ENCODE measurements at places on chromosomes 6 and 20.
A peak's percentile ranks its signal among the peaks of the same experiment; 100 is the strongest.

DNA sequence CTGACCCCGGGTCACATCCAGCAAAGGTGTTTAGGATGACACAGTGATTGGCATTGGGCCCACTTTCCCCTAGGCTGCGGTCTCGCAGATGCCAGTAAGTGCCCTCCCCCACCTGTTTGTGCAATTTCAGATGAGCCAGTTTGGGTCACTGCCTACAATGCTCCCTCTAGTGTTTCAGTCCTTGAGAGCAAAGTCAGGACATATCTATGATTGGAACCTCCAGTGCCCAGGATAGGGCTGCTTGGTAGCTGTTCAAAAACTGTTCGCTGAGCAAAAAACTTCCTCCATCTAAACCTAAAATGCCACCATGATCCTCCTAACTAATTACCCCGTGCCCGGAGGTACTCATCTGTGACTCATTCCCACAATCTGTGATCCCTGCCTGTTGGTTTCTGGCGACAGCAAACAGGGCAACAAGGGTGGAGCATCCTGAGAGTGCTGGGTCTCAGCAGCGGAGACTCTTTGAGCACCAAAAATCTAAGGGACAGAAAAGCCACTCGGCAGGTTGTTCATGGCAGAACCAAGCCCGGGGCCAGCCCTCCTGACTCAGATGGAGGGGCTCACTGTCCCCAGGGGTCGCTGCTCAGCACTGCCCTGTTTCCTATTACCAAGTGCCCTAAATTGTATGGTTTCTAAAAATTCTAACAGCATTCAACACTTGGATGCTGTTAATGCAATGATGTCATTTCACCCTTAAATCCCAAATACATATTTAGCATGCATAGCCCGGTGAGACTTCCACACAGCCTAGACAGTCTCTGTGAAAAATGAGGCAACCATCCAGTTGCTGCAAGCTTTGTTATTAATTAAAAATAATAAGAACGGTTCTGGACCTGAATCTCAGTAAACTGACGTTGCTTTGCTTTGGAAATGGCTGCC lies 5.0 kb downstream of the VSX1 start:
- peaks cover 73% of the 10 kb centered on the region for H3K27me3 ChIP-seq
- H3K4me1 ChIP-seq, result no peaks in the 10 kb centered on the region
- DNase-seq, result peak; percentile 1
- H3K36me3 ChIP-seq, result no peaks in the 10 kb centered on the region
- H3K4me3 ChIP-seq, result no peak overlapping the region
- H3K27ac ChIP-seq, result no peak overlapping the region

GRCh38 chr20:12207875-12208274 lies 290.2 kb downstream of the BTBD3 start:
- no peak overlapping the region for H3K27ac ChIP-seq
- H3K27me3 ChIP-seq, result no peaks in the 10 kb centered on the region
- H3K4me1 ChIP-seq, result no peaks in the 10 kb centered on the region
- no peak overlapping the region for H3K4me3 ChIP-seq
- H3K36me3 ChIP-seq, result no peaks in the 10 kb centered on the region
- peak; percentile 41 for DNase-seq

- H3K4me1 ChIP-seq, result peaks cover 8% of the 10 kb centered on the region
- DNase-seq, result no peak
- H3K4me3 ChIP-seq, result peak overlapping the region; percentile 76
- peak overlapping the region; percentile 82 for H3K27ac ChIP-seq
- peaks cover under 1% of the 10 kb centered on the region for H3K36me3 ChIP-seq
Observed at GRCh38 chr6:10719964-10720264, 3.0 kb upstream of the TMEM14C start.

- no peak for DNase-seq
- H3K4me3 ChIP-seq, result no peak overlapping the region
- H3K27me3 ChIP-seq, result no peaks in the 10 kb centered on the region
Observed at GRCh38 chr6:53281518-53282215, 67.1 kb downstream of the ELOVL5 start.

DNA sequence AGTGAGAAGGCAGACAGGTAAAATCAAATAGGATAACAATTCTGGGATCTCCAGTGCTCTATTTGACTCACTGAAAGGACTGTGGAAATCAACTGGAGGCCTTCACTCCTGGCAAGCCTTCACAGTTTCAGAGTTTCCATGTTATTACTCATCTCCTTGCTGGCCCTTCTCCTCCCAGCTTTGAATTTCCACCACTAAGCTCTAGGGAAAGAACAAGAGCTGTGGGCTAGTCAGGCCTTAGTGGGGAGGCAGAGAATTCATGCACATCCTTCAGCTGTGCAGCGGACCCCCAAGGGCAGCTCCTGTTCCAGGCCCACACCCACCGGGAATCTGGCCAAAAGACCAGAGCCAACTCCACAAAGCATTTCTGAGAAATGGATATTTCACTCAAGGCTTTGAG lies 26.0 kb downstream of the MYLIP start:
- peak; percentile 73 for DNase-seq
- no peaks in the 10 kb centered on the region for H3K4me1 ChIP-seq
- H3K4me3 ChIP-seq, result no peak overlapping the region
- H3K36me3 ChIP-seq, result no peaks in the 10 kb centered on the region

DNA sequence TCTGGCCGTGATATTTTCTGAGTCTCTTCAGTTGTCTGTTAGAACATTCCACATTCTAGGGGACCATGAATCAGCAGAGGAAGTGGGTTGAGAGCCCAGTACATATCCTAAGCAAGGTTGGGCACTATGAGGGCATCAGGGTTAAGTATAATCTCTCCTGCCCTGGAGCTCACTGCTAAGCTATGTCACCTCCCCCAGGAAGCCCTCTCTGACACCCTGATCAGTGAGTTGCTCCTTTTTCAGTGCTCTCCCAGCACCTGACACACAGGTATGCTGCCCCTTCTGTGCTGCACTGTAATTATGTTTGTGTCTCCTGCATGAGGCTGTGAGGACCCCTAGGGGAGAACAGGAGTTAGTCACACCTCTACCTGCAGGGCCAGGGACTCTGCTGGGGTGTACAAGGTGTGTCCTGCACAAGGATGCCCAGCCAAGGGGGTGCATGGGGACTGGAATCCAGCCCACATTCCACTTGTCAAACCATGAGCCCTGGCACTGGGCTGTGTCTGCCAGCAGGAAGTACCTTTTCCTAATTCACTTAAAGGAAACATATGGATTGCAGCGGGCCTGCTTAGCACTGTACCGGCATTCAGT lies 3.9 kb downstream of the RAB44 start:
- H3K27ac ChIP-seq, result no peak overlapping the region
- H3K27me3 ChIP-seq, result peaks cover 23% of the 10 kb centered on the region
- no peak overlapping the region for H3K4me3 ChIP-seq
- DNase-seq, result no peak
- no peaks in the 10 kb centered on the region for H3K4me1 ChIP-seq
- no peaks in the 10 kb centered on the region for H3K36me3 ChIP-seq

- no peak overlapping the region for H3K27ac ChIP-seq
- peaks cover 46% of the 10 kb centered on the region for H3K36me3 ChIP-seq
- no peak for DNase-seq
- no peak overlapping the region for H3K4me3 ChIP-seq
Observed at GRCh38 chr6:26426691-26427450, 13.4 kb upstream of the BTN3A3 start.

- H3K36me3 ChIP-seq, result no peaks in the 10 kb centered on the region
- H3K27ac ChIP-seq, result no peak overlapping the region
- peaks cover 2% of the 10 kb centered on the region for H3K27me3 ChIP-seq
- no peak overlapping the region for H3K4me3 ChIP-seq
Observed at GRCh38 chr6:79628466-79629288, 2.5 kb upstream of the SH3BGRL2 start.

GRCh38 chr6:81172056-81172740 lies 580.3 kb downstream of the TENT5A start:
- H3K27ac ChIP-seq, result no peak overlapping the region
- no peaks in the 10 kb centered on the region for H3K4me1 ChIP-seq
- H3K4me3 ChIP-seq, result no peak overlapping the region
- DNase-seq, result peak; percentile 36

- no peak for DNase-seq
- H3K36me3 ChIP-seq, result no peaks in the 10 kb centered on the region
- H3K27me3 ChIP-seq, result peaks cover 21% of the 10 kb centered on the region
- H3K4me1 ChIP-seq, result no peaks in the 10 kb centered on the region
- H3K4me3 ChIP-seq, result no peak overlapping the region
Observed at GRCh38 chr6:29908710-29909109, 33.6 kb upstream of the HLA-A start.

- DNase-seq, result no peak
- H3K27ac ChIP-seq, result no peak overlapping the region
- no peaks in the 10 kb centered on the region for H3K27me3 ChIP-seq
- H3K36me3 ChIP-seq, result peaks cover 39% of the 10 kb centered on the region
Observed at GRCh38 chr20:24962510-24962909, 13.4 kb downstream of the CST7 start.

- H3K27me3 ChIP-seq, result peaks cover 13% of the 10 kb centered on the region
- peak overlapping the region; percentile 100 for H3K4me3 ChIP-seq
- peaks cover 11% of the 10 kb centered on the region for H3K4me1 ChIP-seq
- peaks cover 28% of the 10 kb centered on the region for H3K36me3 ChIP-seq
Observed at GRCh38 chr20:62122654-62123449, 577 bp downstream of the LSM14B start.

DNA sequence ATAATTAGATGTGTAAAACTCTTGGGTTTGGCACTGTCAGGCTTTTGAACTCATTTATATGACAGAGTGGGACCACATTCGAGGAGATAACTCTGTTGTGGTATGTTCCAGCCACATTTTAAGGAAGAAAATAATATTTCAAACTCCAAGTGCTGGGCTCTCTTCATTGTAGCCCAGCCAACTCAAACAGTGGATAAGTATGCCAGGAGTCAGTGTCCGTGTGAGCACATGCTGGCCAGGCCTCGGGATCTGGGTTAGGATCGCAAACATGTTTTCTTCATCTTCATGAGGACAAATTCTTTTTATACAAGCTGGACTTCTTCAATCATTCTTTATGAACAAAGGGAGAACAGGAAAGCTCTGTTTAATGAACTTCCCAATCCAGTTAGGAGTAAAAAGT lies 497.5 kb downstream of the MAFB start:
- no peaks in the 10 kb centered on the region for H3K27me3 ChIP-seq
- no peaks in the 10 kb centered on the region for H3K36me3 ChIP-seq
- H3K4me3 ChIP-seq, result no peak overlapping the region
- H3K4me1 ChIP-seq, result no peaks in the 10 kb centered on the region

- H3K27me3 ChIP-seq, result peaks cover 8% of the 10 kb centered on the region
- no peak for DNase-seq
- H3K36me3 ChIP-seq, result no peaks in the 10 kb centered on the region
- no peak overlapping the region for H3K27ac ChIP-seq
- no peak overlapping the region for H3K4me3 ChIP-seq
- no peaks in the 10 kb centered on the region for H3K4me1 ChIP-seq
Observed at GRCh38 chr6:15995493-15995892, 133.4 kb upstream of the MYLIP start.

DNA sequence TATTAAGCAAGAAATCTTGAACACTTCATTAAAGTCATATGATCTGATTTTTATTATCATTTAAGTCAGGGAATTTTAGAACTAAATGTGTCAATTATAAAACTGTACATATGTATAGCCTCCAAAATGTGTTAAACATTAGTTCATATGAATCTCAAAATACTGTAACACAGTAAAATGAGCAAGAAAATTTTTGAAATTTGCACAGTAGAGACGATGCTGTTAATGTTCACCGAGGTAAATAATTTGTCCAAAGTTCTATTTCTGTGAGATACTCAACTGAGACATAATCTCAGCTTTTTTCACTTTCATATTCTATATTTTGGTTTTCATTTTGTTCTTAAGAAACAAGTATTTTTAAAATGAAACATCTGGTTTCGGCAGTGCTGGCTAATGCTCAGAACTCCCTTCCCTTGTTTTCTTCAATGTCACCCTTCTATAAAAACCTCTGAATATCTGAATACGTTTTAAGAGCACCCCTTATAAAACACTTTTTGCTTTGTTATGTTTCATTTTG lies 353.1 kb downstream of the LAMA2 start:
- DNase-seq, result no peak
- no peaks in the 10 kb centered on the region for H3K4me1 ChIP-seq
- no peak overlapping the region for H3K27ac ChIP-seq

DNA sequence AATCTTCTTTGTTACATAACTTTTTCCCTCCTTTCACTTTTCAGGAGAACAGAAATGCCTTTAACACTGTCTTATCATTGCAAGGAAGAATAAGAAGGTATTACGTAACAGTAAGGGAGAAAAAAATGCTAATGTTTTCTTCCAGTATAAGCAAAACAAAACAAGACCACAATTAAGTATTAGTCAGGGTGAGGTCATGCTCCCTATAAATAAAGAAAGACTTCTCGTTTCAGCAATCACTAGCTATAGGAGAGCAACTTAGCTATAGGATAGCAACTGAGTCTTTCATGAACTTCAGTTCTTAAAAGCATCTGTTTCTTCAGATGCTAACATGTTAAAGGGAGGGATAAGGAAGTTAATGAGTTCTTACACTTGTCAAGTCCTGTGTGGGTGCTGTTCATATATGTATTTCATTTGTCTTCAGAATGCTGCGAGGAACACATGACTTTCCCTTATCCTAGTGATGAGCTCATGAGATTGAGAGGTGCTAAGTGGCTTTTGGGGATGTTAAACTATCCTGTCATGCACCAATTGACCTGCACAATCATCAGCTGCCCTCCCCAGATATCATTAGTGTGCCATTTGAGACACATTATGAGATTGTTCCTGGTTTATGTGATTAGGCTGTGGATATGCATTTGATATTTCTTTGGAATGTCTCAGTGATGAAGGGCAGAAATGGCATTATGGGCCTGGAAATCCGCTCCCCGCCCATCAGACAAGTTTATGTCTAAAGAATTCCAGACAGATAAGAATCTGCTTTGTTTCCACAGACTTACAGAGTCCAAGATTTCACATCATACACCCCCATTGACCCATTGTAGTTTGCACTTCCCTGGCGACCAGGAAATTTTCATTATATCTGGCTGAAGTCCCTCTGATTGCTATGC lies 37.5 kb downstream of the LAMA4 start:
- H3K4me1 ChIP-seq, result peaks cover 23% of the 10 kb centered on the region
- H3K27me3 ChIP-seq, result no peaks in the 10 kb centered on the region
- H3K27ac ChIP-seq, result peak overlapping the region; percentile 85
- H3K4me3 ChIP-seq, result no peak overlapping the region
- peak; percentile 95 for DNase-seq

DNA sequence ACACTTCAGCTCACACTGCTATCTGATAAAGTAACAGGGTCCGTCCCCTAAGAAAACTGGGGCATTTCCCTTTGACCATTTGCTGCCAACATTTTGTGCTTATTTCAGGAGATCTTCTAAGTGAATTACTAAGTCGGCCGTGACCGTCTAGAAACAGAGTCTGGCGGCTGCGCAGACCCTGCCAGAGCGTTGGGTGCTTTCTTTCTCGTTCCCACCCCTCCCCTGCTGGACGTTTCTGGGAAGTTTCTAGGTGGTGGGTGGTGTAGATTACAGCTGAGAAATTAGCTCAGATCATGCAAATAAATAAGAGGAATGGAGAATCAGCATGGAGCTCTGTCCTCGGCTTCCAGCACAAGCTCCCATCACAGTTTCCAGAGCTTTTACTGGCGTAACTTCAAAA lies 128.1 kb downstream of the MYLK4 start:
- no peaks in the 10 kb centered on the region for H3K36me3 ChIP-seq
- peaks cover 5% of the 10 kb centered on the region for H3K4me1 ChIP-seq
- DNase-seq, result no peak
- no peak overlapping the region for H3K4me3 ChIP-seq
- peaks cover 16% of the 10 kb centered on the region for H3K27me3 ChIP-seq

GRCh38 chr6:159094444-159095252 lies 49.9 kb upstream of the TAGAP start:
- H3K4me3 ChIP-seq, result no peak overlapping the region
- no peak overlapping the region for H3K27ac ChIP-seq
- peaks cover 15% of the 10 kb centered on the region for H3K27me3 ChIP-seq
- H3K4me1 ChIP-seq, result no peaks in the 10 kb centered on the region
